ENCODE measurements at places on chromosomes 4 and X. TPM values are rescaled to one million over a fixed set of nuclear protein-coding genes. Genes with fewer than 3 reads are reported as not detected.

The STS gene
- 5.0 TPM for total RNA-seq

The RTL3 gene
- 0.08 TPM for total RNA-seq

The ZCCHC4 gene
- 9.3 TPM for total RNA-seq

The GAB3 gene
- 12.1 TPM for total RNA-seq

The ASB9 gene
- total RNA-seq = 1.5 TPM

The PAGE2 gene
- not detected for total RNA-seq

The LRRC66 gene
- 0.32 TPM for total RNA-seq

The CXorf51B gene
- total RNA-seq = not detected

DNA sequence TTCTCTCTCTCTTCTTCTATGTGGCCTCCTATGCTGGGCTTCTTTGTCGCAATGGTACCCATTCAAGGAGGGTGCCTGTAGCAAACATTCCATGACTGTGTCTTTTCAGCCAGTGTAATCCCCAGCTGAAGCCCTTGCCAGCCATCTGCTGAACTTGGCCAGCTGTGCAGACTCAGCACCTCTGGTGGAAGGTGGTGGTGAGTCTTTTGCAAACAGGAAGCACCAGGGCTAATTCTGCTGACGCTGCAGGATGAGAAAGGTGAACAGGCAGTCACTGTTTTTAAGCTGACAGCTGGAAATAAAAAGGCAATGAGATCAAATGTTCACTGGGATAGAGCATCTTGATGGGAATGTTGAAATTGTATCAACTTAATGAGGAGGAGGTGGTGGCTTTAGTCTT lies 298.7 kb upstream of the CLNK start:
- DNase-seq = no peak

- DNase-seq = no peak
These were observed 187.3 kb upstream of the FAM241A start for GRCh38 chr4:111957997-111958396.

DNA sequence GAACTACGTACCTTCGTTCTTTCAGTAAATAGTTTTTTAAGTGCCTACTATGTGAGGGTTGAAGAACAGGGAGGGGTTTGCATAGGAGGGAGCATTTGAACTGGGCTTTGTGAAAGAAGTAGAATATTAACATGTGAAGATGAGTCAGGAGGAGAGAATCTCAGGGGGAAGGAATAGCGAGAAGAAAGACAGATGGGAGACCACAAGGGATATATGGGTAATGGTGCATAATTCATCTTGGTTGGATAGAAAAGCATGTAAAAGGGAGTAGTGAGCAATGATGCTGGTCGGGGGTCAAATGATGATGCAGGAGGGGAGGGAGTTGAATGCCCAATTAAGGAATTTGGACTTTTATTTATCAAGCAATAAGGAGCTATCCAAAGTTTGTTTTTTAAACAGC lies 52.7 kb downstream of the TMEM164 start:
- DNase-seq = no peak

DNA sequence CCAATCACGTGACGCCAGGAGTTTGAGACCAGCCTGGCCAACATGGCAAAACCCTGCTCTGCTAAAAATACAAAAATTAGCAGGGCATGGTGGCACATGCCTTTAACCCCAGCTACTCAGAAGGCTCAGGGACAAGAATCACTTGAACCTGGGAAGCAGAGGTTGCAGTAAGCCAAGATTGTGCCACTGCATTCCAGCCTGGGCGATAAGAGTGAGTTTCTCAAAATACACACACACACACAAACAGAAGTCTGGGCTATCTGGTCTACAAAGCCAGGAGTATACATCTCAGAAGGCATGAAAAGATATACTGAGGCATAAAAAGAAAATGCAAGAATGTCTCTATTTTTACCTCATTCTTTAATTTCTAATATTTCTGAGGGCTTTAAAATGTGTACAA lies 11.3 kb downstream of the YTHDC1 start:
- no peak for DNase-seq

DNA sequence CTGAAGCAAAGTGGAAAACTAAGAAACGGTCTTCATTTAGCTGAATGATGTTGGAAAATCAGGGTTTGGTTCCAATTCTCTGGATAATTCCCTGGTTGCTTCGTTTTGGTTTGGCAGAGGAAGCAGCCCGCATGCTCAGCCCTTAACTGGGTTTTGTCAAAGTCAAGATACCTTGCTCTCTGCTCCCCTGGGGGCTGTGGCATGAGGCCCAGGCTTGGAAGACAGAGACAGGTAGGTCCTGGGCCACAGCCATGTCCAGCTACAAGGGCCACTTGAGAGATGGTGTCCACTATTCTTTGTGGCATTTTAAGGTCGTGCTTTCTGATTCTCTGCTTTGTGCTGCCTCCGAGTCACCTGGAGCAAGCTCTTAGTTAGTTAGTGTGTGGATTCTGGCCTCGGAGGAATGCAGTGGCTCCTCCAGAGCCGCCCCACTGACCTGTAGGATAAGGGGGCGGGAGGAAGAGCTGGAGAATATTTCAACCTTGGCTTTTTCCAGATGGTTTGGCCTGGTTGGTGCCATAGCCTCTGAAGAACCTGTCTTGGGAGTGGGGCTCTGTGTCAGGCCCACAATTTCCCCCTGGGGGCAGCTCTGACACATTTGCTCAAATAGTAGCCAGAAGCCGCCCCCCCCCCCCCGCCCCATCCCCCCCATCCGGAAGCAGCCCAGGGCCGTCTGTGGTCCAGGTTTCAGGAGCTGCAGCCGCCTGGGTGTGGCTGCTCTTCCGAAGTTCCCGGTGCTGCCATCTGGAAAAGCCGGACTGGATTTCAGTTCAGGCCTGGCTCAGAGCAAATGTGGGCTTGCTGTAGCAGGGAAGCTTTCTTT lies 147.1 kb downstream of the NHS start:
- no peak for DNase-seq

- DNase-seq = no peak
These were observed 73.4 kb upstream of the STOX2 start for GRCh38 chr4:183831683-183832082.

DNA sequence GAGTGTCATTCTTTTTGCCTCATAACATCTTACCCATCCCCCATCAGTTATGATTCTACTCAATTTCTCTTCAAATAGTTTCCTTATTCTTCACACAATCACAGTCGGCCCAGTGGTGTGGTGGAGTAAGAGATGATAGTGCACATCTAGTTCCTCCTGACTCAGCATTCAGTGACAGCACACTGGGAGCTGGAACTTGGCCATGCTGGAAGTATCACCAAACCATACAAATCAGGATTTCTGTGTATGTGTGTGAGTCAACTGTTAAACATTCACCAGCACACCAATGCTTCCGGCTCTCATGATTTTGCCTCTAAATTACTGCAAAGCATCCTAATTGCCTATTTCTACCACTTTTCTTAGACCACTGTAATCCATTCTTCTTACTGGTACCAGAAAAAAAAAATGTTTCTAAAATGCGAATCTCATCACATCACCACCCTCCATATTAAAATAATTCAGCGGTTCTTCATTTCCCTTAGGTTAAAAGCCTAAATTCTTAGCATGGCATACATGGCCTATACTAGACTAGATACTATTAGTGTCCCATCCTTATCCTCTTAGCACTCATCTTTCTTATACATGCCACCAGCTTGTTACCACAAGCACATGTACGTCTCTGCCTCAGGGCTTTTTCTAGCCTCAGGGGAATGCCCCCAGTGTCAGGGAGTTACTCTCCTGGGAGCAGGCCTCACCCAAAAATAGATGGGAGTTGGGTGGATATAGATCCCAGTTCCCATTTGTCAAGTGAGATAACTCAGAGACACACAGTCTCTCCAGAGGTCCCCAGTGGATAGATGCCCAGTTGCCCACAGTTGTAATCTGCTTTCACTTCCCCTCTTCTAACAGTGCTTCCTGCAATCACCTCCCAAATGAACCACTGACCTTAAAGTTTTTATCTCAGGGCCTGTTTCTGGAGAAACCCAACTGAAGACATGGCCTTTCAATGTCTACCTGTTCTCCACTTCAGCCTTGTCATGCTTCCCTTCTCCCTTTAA lies 49.2 kb upstream of the DDX53 start:
- no peak for DNase-seq

- no peak for DNase-seq
These were observed 3.5 kb downstream of the HUWE1 start for GRCh38 chrX:53682885-53683555.

DNA sequence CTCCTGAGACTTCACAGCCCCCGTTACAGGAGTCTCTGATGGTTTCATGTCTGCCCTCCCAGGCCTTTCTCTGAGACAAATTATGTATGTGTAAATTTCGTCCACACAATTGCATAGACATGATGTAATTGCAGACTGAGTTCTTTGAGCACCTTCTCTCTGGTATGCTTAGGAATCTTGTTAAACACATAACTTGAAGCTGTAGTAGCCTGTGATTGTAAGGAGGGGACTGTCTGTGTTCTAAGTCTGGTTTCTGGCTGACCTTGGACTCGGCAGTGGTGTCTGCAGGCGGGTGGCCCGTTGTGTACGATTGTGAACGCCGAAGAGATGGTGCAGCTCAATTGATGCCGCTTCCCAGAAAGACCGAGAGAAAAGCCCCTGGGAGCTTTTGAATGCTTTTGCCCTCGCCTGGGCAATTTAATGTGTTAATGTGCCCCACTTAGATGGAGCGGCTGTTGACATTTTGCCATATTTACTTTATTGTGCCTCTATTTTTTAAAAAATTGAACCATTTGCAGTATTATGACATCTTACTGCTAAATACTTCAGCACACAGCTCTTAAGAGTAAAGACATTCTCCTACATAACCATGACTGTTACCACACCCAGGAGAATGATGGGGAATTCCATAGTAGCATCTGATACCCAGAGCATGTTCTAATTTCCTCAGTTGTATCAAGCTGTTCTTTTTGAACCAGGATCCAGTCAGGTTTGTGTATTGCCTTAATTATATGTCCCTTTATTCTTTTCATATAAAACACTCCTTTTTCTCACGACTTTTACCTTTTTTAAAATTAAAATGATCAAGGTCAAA lies 58.4 kb upstream of the TADA2B start:
- no peak for DNase-seq

GRCh38 chrX:110665223-110666002 lies 130.2 kb downstream of the CHRDL1 start:
- no peak for DNase-seq

DNA sequence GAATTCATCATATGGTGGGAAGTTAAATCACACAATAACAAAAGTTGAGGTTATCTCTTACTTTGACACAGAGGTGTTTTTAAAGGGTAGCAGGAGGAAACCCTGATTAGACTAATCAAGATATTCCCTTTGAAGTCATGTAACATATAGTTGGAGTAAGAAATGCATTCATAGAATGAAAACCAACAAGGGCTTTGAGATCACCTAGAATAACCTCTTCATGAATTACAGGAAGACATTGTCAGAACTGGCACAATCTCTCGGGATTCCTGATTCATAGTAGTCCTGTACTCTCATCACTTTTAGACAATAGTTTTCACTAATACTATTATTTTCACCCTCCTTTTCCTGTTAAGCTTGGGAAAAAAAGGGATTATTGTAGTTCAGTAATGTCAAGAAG lies 170.2 kb downstream of the PPP3CA start:
- no peak for DNase-seq

- DNase-seq = no peak
These were observed 73.1 kb downstream of the PHEX start for GRCh38 chrX:22105231-22105630.

GRCh38 chrX:147315483-147315882 lies 500.9 kb upstream of the CXorf51A start:
- no peak for DNase-seq

GRCh38 chrX:34379891-34380290 lies 247.8 kb upstream of the FAM47A start:
- no peak for DNase-seq

- DNase-seq = no peak
These were observed 448.9 kb upstream of the AMOT start for GRCh38 chrX:113289503-113289902.

- no peak for DNase-seq
These were observed 850.4 kb upstream of the AADAT start for GRCh38 chr4:170940043-170940724.

DNA sequence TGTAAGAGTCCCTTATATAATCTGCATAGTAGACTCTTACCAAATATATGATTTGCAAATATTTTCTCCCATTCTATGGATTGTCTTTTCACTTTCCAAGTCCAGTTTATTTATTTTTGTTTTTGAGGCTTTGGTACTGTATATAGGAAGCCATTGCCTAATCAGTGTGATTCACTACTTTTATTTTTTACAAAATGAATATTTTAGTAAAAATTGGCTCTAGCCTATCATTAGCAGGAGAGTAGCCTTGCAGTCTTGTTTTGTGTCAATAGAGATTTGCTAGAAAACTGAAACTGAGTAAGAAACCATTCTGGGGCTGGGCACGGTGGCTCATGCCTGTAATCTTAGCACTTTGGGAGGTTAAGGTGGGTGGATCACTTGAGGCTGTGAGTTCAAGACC lies 199.9 kb upstream of the MAB21L2 start:
- no peak for DNase-seq

DNA sequence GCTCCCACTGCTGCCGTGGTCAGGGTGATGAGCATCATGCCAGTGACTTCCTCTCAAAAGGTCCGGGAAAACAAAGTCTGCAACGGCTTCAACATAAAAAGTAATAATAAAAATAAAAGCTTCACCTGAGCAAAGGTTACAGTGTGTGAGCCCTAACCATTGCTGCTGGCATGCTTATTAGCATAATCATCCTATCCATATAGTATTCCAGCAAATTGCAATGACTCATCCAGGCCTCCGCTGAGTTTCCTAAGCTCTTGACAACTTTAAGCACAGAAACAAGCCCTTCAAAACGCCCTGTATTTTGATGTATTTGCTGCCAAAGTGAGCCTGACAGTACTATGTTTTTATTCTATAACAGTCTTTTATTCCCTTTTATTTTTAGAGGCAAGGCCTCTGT lies 100.5 kb downstream of the AASDH start:
- DNase-seq = no peak

DNA sequence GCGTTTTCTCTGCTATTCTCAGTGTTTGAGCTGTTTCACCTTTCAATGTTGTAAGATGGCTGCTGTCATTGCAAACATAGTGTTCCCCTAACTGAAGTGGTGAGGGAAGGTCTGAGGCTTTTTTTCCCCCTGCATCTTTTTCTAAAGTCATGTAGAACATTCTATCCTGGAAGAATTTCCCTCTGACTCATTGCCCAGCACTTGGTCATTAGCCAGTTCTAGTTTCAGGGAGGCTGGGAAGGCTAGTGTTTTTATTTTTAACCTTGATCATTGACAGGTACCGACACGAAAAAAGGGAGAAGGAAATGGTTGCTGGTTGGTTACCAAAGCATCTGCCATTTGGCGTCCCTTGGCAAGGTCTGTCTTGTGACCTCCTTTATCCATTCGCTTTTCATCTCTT lies 6.6 kb downstream of the LANCL3 start:
- DNase-seq = no peak

GRCh38 chr4:177473991-177474390 lies 31.8 kb upstream of the AGA start:
- DNase-seq = no peak

All from Right ventricle myocardium inferior (tissue), 1 donor.